Bone marrow (tissue), 2 donors: ENCODE measurements at places on chromosomes 4 and X.

- DNase-seq = no peak
Observed at GRCh38 chr4:101122019-101122418, 225.3 kb downstream of the PPP3CA start.

- DNase-seq = no peak
Observed at GRCh38 chr4:3366893-3367775, 74.3 kb downstream of the RGS12 start.

GRCh38 chr4:73619346-73619745 is 890 bp downstream of the RASSF6 start:
- no peak for DNase-seq

- no peak for DNase-seq
Observed at GRCh38 chr4:95676190-95676589, 127.4 kb upstream of the UNC5C start.

DNA sequence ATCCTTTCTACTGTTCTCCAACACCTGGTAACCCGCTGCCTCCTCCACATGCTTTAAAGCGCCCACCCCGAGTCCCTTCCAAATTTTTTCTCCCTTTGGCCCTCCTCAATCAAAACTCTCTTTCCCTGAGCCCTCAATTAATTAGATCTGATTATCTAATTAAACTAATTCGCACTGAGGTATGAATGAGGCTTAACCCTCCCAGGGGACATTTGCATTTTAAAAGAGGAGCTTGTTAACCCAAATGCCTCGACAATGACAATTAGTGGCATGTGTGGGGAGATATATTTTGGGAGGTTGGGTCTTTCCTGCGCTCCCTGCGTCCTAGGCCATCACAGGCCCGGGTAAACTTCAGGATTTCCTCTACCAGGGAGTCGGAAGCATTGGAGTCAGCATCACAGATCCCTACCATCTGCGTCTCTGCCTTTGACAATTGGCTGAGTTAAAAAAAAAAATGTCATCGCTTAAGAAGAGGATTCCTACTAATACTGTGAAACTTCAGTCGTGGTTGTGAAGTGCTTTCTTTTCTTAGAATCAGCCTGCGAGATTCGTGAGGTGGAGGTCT is 50.6 kb downstream of the TENM3 start:
- no peak for DNase-seq

- DNase-seq = no peak
Observed at GRCh38 chrX:13397878-13398818, 78.3 kb upstream of the ATXN3L start.
